ENCODE measurements at places on chromosomes 6 and 20.

DNA sequence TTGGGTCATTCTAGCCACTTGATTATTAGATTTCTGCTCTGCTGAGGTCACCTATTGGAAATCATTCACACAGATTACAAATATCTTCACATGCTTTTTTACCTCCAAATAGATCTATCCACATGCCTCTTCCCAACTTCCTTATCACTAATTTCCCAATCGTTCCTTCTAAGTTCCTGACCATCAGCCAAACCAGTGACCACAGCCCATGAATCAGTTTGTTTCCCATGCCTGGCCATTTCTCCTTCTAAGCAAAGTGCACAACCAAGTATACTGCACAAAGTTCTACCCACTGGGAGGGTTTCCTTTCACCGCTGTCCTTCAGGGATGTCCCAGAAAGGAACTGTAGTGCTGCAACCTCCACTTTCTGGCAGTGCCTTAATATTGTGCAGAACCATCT, 140.5 kb upstream of the SYNDIG1 start:
- DNase-seq = no peak

GRCh38 chr6:167907837-167908681, 81.3 kb downstream of the AFDN start:
- peak; percentile 6 for DNase-seq

GRCh38 chr6:3665608-3666007, 85.9 kb downstream of the PXDC1 start:
- no peak for DNase-seq

DNA sequence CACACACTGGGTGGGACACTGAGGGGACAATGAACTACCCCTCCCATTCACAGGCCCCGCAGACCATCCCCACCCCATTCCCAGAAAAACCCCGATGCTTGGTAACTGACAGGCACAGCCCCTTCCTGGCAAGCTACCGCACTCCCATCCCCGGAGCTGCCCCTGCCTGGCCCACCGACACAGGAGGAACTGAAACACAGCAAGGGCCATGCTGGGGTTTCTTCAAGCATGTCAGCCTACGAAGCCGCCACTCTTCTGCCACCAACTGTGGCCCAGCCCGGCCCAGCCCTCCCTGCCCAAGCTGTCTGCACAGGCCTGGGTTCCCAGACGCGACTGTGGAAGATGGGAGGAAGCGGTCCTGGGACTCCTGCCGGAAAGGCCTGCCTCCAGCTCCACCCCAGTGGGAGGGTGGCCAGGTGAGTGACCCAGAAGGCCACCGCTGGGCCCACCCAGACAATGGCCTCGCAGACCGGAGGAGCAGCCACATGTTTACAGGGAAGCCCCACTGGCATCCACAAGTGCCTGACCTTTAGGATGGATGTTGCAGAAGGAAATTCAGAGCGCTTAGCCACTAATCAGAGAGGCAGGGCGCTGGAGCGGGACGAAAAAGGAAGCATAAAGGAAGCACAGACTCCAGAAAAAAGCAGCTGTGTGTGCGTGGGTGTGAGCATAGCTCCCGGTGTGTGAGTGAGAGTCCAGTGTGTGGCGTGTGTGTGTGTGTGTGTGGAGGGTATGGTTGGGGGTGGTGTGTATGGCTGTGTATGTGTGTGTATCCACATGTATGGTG, 91.6 kb downstream of the PRND start:
- DNase-seq = no peak

- DNase-seq = no peak
These were observed 779.7 kb upstream of the MAN1A1 start for GRCh38 chr6:120129228-120129627.

DNA sequence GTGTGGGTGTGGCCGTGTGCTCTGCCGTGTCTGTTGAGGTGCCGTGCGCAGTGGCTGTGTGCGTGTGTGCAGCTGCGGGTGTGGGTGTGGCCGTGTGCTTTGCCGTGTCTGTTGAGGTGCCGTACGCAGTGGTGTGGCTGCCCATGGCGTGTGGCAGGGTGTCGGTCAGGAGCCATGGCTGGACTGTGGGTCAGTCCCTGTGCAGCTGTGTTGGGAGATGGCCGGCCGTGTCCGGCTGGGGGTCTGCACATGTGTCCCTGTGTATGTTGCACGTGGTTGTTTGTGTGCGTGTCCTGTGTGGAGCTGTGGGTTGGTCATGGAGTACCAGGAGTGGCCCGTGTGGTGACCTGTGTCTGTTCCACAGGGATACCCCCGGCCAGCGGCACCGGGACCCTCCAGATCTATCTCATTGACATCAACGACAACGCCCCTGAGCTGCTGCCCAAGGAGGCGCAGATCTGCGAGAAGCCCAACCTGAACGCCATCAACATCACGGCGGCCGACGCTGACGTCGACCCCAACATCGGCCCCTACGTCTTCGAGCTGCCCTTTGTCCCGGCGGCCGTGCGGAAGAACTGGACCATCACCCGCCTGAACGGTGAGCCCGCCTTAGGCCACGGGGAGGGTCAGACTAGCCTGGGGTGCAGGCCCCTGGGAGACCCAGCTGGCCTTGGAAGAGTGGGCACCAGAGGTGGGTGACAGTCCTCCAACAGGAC, 137.7 kb downstream of the TAF4 start:
- no peak for DNase-seq

DNA sequence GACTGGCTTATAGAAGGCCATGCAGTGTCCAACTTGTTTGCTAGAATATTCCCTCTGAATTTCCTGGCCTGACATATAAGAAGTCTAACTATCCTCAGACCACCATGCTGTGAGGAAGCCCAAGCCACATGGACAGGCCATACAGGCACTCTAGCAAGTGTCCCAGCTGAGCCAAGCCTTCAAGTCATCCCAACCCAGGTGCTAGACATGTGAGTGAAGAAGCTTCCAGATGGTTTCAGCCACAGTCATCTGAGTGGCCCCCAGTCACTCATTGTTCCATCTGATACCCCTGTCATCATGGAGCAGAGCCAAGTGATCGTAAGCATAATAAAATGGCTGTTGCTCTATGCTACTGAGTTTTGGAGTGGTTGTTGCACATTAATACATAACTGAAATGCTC, 46.0 kb upstream of the INSM1 start:
- DNase-seq = no peak

- no peak for DNase-seq
These were observed 88.9 kb upstream of the ECI2 start for GRCh38 chr6:4224067-4224978.

- DNase-seq = no peak
These were observed 328.6 kb upstream of the PLCB4 start for GRCh38 chr20:8740265-8740664.

- no peak for DNase-seq
These were observed 202.0 kb downstream of the RNGTT start for GRCh38 chr6:88761237-88762031.

GRCh38 chr6:131600716-131601115, 27.3 kb downstream of the MED23 start:
- DNase-seq = no peak

DNA sequence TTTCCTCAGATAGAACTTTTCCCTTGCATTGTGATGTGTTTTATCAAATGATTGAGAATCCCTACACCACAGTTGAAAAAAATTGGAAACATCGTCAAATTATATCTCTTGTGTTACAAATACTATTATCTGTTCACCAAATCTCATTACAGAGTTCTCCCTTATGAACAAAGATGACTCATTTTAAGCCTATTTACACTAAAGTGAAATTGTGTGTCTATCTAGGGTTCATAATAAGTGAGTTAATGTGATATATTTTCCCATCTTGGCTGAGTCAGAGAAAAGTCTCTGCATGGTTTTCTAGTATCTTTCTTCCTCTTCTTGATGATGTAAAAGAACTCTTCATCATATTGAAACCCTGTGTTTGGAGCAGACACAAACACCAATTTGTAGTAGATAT, 1263.3 kb upstream of the EYS start:
- DNase-seq = no peak

DNA sequence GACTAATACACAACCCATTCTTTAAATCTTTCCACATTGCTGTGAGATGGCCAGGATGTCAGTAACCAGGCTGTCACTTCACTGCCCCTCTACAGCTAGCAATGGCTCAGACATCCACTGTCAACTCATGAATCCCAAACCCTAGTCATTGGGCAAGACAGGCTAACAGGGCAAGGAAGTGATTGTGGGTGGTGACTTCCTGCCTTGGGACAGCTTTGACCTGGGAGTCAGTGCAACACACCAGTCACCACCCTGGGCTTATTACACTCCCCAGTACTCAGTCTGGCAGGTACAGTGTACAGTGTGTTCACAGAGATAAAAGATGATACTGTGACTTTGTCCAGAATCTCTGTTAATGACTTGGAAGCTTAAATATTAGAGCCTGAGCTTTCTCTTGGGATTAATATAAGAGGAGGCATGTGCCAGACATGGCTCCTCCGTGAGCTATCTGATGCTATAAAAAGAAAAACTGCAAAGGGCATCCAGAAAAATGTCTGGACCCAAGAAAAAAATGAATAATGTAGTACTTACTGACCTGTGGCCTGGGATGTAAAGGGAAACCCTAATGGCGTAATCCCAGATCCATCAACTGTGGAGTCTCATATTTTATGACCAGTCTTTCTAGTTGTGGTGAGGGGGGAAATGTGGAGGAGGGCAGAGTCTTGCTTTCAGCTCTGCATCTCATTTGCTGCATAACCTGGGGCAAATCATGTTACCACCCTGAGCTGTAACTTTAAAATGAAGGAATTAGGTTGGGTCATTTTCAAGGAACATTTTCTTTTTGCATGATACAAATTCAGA, 244.4 kb downstream of the SLC24A3 start:
- no peak for DNase-seq

DNA sequence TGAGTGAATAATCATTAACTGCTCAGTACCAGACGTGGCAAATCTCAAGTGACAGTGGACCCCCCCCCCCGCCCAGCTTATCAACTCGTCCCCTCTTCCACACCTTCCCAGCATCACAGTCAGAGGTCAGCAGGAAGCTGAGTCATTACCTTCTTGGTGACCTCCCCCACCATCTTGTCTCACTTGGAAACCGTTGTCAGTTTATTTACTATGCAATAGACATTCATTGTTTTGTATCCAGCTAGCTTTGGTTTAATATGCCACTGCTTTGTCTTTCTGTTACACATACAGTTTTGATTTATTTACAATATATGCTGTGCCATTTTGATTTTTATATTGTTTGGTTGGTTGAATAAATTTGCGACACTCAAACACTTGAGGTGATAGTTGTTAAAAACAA, 158.1 kb downstream of the QKI start:
- DNase-seq = no peak

DNA sequence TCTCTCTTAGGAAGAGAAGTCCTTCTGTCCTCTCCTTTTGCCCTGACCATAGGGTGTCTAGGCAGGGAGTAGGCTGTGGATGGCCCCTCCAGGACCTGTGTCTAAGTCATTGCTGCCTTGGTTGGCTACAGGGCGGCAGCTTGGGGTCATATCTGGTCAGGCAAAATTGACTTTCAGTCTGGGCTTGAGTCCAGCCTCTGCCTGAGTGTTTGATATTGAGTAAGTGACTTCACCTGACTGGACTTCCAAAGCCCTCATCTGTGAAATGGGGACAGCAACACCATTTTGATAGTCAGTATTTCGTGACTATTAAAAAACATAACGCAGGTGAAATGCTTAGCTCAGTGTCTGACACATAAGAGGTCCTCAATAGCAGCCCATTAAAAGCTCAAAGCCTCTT, 4.6 kb downstream of the TGM3 start:
- DNase-seq = no peak

- no peak for DNase-seq
These were observed 24.8 kb downstream of the ABRACL start for GRCh38 chr6:139053382-139053781.

DNA sequence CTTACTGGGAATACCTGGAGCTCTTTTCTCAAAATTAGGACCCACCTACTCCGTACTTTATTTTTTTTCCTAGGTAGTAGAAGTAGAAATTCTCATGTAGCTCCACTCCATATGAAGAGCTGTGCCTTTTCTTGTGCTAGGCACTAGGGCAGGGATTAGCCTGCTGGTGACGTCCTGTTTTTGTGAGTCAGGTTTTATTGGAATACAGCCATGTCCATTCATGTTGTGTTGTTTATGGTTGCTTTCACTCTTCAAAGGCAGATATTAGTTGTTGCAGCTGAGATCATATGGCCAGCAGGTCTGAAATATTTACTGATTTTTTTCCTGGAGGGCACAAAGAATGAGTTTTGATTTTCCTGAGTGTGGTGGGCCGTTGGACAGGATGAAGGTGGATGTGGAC, 20.5 kb downstream of the XRN2 start:
- DNase-seq = no peak

GRCh38 chr6:143098054-143098671, 37.5 kb downstream of the AIG1 start:
- DNase-seq = peak; percentile 73

DNA sequence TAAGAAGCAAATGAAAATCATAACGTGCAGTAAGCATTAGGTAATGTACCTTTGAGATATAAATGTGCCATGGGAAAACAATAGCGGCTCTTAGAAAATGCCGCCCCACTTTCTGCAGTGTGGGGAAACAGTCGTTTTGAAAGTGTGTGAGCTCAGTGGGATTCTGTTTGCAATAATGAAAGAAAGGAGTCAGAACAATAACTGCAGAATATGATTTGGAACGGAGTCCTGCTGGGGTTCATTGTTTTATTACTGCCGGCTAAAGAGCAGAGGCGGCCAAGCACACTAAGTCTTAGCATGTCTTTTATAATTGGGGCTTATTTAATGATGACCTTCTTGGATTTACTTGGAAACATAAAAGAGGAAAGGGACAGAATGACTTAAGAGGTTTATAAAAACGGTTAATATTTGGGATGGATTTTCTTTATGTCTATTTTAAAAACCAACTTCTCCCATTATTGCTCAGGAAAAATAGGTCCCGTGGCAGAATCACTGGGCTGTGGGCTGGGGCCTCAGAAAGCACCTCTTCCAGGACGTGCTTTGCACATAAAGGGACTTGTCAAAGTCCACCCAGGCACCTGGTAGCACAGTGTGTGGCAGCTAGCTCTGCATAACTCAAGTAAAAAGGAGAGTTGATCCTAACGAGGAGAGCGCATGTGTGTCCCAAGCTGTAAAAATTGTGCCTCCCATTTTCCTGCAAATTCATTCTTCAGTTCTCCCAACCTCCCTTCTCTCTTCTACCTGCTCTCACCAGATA, 44.0 kb upstream of the SLC22A16 start:
- DNase-seq = no peak

DNA sequence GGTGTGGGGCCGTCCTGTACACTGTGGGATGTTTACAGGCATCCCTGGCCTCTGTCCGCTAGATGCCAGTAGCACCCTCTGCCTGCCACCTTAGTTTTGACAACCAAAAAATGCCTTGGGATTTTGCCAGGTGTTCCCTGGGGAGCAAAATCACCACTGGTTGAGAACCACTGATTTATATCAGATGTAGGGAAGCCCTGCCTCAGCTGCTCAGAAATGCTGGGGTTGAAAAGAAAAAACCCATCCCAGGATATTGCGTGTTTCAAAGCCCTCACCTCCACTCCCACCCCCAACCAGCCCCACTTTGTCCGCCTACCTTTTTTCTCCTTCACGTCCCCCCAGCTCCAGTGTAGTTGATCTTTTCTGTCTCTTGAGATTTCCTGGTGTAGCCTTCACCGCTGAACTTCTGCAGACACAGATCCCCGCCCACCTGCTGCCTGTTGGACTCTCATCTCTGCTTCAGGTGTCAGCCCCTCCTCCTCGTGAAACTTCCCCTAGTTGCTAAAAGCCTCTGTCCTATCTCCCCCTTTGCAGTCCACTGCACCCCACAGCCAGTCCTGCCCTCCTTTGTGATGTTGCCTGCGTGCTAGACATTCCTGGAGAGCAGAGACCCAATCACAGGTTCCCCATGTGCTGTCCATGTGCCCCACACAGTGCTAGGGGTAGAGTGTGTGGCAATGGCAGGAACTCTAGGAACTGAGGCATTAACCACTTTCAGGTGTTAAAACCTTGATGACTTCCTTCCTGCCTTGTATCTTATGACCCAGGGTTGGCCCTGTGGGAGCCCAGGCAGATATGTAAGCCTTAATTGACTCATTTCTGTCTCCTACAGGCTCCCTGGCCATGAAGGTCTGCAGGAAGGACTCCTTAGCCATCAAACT, 98.9 kb downstream of the TBC1D7 start:
- DNase-seq = no peak
